ENCODE measurements at places on chromosomes 1 and 21.
A peak's percentile ranks its signal among the peaks of the same experiment; 100 is the strongest.

DNA sequence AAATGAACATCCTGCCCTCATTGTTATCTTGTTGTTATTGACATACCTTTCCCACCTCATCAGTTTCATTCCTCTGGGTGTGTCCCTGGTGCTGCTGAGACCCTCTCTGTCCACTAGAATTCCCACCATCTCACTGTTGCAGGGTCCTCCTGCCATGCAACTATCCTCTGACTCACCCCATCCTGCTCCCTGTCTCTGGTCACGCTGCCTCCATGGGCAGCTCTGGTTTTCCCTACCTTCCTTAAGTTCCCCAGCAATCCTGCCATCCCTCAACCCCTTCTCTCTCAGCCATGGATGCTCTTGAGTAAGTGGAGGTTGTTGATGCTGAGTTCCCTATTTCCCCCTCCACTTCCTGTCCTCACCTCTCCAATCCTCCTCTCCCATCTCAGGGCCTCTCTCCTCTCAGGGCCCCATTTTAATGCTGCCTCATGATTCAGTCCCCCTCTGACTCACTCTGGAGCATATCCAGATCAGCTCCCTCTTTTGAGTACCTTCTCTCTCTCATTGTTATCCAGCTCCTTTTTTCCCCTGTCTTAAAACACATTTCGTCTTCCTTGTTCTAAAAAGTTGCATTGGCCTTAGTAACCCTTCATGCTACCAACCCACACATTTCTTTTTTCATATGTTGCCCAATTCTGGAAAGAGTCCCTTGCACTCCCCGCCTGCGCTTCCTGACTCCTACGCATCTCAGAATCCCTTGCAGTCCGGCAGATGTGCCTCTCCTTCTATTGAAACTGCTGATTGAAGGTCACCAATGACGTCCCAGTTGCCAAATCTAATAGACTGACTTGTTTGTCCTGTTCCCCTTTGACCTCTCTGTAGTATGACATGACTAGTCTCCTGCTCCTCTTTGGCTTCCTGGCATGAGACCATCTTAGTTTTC, 92.0 kb downstream of the CNIH3 start:
- no peak for DNase-seq

GRCh38 chr1:5921671-5922070, 70.6 kb downstream of the NPHP4 start:
- DNase-seq = no peak

GRCh38 chr1:116299248-116299647, 73.8 kb upstream of the ATP1A1 start:
- no peak for DNase-seq

- DNase-seq = peak; percentile 90
Observed at GRCh38 chr1:31155216-31155806, 84.4 kb downstream of the NKAIN1 start.

DNA sequence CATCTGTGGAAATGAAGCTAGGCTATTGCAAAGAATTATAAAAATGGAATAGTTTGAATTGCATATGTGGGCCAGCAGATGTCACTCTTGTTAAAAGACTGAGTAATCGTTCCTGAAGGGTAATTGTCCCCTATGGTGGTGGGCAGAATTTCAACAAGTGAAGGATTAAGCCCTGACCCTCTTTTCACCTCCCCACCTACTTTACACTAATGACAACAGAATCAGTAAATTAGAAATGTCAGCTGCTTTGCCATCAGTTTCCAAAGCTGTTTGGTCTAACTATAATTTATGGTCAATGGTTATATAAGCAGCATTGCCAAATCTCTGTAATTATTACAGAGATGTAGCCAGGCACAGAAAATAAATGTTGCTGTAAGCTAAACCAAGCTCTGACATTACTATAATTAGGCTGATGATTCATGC, 898.6 kb downstream of the AMY1C start:
- DNase-seq = no peak

GRCh38 chr1:104726917-104727316, 977.2 kb downstream of the AMY1C start:
- no peak for DNase-seq

- DNase-seq = no peak
Observed at GRCh38 chr1:234971586-234972297, 156.9 kb downstream of the TOMM20 start.

DNA sequence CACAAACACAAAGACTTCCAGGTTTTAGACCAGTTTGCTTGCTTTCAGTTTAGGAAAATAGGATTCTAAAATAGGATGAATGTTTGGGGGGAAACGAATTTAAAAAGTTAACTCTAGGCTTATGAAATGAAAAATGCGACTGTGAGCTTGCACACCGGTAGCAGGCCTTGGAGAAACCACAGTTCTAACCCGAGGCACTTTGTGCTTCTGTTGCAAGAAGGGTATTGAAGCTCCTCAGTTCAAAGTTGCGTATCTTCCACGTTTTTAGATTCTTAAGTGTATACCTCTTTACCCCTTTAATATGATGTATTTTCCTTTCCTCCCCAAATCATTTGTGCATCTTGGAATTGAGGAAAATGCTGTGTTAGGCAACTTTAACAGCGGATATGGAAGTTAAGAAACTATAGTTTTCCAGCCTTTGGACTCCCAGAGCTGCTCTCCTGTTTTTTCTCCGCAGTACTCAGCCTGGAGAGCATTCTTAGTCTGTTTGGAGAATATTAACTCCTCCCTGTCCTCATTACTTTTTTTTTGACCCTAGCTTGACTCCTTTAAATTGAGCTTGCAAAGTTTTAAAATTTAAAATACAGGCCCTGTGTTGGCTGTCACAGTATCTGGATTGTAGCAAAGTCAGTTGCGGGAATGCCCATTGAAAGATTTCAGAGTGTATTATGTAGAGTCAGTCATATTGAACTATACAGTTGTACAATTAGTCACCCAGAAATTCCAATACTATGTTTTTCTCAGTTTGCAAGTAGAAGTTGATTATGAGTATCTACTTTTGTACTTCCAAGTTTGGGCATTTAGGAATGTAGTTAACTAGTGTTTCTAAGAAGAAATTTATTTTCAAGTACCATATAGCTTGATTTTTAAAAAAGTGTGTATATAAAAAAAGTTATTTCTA, 2.6 kb downstream of the MRPS6 start:
- DNase-seq = no peak

GRCh38 chr1:116545359-116545705, 25.5 kb downstream of the CD58 start:
- DNase-seq = no peak

- no peak for DNase-seq
Observed at GRCh38 chr1:55257958-55258357, 42.8 kb upstream of the USP24 start.

- no peak for DNase-seq
Observed at GRCh38 chr1:108961198-108961597, 2.1 kb downstream of the CLCC1 start.

GRCh38 chr1:94299627-94300553, 62.5 kb upstream of the ARHGAP29 start:
- DNase-seq = no peak

- no peak for DNase-seq
Observed at GRCh38 chr1:38266197-38266520, 219.6 kb upstream of the POU3F1 start.

DNA sequence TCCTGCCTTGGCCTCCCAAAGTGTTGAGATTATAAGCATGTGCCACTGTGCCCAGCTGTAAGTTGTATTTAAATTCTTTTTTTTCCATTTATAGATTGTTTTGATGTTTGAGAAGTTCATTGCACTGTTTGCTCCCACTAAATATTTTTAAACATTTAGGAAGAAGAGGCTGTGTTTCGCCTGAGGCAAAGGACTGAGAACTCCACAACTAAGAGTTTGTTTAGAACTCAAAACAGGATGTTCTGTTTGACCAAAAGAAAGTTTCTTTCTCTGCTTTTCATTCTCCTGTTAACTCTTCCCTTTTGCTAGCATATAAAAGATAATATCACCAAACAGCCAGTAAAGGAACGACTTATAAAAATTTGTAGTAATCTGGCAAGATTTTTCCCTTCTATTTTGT, 87.0 kb downstream of the RUNX1 start:
- no peak for DNase-seq

GRCh38 chr21:31713973-31714740, 17.8 kb downstream of the SCAF4 start:
- no peak for DNase-seq

DNA sequence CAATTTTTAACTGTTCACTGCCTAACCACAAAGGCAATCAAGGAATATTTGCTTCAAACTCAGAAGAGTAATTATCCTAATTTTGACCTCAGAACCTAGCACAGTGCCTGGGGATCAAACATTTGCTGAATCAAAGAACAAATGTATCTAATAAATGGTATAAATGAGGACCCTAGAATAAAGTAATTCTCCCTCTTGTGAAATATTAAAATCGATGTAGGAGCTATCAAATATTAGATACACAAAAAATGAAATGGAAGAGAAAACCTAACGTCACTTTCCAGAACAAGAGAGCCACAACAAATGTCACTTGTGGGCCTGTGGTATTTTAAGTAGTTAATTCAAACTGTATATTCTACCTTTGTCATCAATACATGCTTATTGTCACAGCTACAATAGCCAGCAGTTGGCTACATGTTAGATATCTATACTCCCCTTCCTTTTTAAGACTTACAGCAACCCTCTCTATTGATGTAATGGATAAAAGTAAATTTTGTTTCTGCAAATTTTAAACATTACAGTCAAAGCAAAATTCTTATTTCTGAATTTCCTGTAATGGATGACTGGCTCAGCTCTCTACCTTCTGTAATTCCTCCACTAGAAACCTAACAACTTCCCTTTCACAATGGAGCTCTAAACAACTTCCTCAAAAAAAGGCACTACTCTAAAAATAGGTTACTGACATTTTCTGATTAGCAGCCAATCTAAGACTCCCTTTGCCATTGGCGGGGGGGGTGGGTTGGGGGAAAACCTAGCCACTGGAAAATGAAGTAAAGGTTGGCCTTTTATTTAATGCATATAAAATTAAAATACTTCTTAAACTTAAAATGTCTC, 37.6 kb downstream of the PUM1 start:
- DNase-seq = no peak

- DNase-seq = no peak
Observed at GRCh38 chr1:169148472-169149252, 42.2 kb downstream of the ATP1B1 start.

DNA sequence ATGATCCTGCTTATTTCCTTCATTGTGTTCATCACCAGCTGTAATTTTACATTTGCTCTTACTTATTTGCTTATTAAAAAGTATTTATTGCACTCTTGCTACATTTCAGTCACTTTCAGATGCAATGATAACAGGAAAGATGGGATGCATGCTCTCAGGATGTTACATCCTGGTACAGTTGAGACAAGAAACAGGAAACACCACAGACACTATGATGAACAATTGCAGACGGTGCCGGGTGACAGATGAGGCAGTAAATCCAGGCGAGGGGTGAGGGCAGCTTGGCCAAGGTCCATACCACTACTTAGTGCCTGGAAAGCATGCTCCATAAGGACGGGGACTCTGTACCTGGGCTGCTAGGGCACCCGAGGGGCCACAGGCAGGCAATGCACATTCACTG, 156.6 kb upstream of the RAB4A start:
- DNase-seq = no peak

- peak; percentile 83 for DNase-seq
Observed at GRCh38 chr1:32893198-32894018, 7.1 kb downstream of the HPCA start.

DNA sequence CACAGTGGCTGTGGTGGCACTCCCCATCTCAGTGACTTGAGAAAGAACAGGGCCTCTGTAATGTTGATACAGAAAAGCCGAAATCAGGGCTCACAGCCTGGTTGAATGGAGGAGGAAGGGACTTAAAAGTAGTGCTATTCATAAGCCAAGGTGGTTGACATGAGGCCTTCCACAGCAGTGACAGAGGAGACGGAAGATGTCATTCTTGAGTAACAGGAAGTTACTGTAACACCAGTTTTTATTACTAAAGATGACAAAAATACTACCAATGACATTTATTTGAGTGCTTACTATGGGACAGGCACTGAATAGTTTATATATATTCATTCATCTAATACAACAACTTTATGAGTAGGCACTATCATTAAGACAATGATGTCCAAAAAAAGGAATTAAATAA, 52.8 kb upstream of the GNG12 start:
- no peak for DNase-seq

DNA sequence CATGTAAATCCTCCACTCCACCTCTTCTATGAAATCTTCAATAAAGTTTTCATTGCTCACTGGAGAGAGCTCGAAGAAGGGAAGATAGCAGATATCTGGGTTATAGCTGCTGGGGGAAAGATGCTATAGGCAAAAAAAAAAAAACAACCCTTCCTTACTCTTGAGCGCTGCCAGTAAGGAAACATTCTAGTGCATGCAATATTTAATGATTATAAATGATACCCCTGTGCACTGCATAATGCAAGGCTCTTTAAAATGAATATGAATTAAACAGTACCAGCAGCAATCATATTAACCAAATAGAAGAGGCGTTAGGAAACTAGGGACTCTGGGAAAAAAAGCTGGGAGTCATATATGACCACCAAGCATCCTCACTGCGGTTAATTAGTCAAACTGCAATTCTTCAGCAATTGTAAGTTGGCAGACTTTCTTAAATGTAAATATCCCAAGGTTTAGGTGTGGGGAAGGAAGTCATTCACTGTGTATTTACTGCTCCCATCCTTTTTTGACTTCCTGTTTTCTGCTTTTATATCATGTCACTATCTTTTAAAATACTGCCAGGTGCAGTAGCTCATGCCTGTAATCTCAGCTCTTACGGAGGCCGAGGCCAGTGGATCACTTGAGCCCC, 3.7 kb upstream of the DMRTB1 start:
- no peak for DNase-seq

DNA sequence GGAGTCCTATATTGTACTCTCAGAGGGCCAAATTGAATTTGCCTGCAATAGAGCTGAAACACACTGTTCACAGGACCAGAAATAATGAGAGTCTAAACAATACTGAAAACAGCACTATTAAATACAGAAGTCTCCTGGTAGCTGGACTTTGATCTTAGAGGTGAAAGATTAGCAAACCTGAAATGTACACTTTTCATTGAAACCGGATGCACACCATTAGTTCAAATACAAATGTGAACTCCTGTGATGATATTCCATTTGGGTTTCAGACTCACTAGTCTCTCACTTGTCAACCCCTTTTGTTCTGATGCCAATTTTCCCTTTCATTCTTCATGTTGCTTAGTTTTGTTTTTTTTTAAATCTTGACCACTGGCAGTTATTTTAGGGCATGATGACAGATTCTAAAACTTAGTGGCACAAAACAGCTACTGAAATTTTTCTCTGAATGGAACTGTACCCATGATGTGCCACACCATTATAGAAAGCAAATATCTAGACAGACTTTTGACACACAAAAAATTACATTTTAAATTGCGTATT, 5.9 kb upstream of the TNFSF4 start:
- DNase-seq = no peak

GRCh38 chr1:12338017-12338416, 108.2 kb downstream of the VPS13D start:
- no peak for DNase-seq

DNA sequence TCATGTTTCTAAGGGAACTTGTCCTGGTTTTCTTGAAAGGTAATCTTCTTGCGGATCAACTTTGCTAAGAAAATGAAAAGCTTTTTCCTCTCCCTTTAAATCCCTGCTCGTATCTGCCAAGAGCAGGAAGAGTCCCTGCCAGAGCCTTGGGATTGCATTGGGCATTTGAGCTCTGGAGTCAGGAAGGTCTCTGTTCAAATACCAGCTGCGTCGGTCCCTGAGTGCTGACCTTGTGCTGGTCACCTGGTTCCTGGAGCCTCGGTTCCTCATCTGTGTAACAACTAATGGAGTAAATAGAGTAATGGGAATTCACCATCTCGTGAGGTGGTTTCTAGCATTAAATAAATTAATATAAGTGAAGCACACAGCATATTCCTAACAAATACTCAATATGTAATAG, 274.6 kb upstream of the TMEM51 start:
- no peak for DNase-seq

GRCh38 chr21:17901458-17902079, 82.4 kb upstream of the C21orf91 start:
- DNase-seq = no peak

Measured in H1 (cell line).